ENCODE measurements at places on chromosomes 7 and 10. TPM values are rescaled to one million over a fixed set of nuclear protein-coding genes. Genes with fewer than 3 reads are reported as not detected.

CLRN3 gene
- not detected for total RNA-seq

PPP1R3C gene
- 13.7 TPM for total RNA-seq

DNAJC9 gene
- total RNA-seq: 52.2 TPM

PRLHR gene
- total RNA-seq: not detected

TLX1 gene
- not detected for total RNA-seq

MDFIC gene
- 30.8 TPM for total RNA-seq

CRTAC1 gene
- total RNA-seq: 1.1 TPM

PNLIPRP3 gene
- total RNA-seq: not detected

CDHR3 gene
- total RNA-seq: 4.6 TPM

LMOD2 gene
- not detected for total RNA-seq

BBIP1 gene
- 36.0 TPM for total RNA-seq

ORC5 gene
- 29.0 TPM for total RNA-seq

STEAP4 gene
- not detected for total RNA-seq

AZGP1 gene
- not detected for total RNA-seq

STEAP1B gene
- total RNA-seq: not detected

TET1 gene
- total RNA-seq: 0.52 TPM

NACAD gene
- 0.29 TPM for total RNA-seq

UFSP1 gene
- total RNA-seq: 7.4 TPM

CCL24 gene
- not detected for total RNA-seq

IL6 gene
- 4.6 TPM for total RNA-seq

ASNS gene
- total RNA-seq: 53.7 TPM

C7orf33 gene
- not detected for total RNA-seq

CPA5 gene
- total RNA-seq: not detected

TMEM196 gene
- not detected for total RNA-seq

CYP26A1 gene
- total RNA-seq: 2.7 TPM

NME8 gene
- not detected for total RNA-seq

MEOX2 gene
- total RNA-seq: not detected

TMEM178B gene
- total RNA-seq: 1.1 TPM

WNT8B gene
- total RNA-seq: not detected

IDI2 gene
- total RNA-seq: not detected

NPC1L1 gene
- total RNA-seq: 0.06 TPM

TAS2R5 gene
- 0.50 TPM for total RNA-seq

PCLO gene
- 1.2 TPM for total RNA-seq

ACTR3C gene
- not detected for total RNA-seq

ALOX5 gene
- total RNA-seq: 0.38 TPM

HOXA10 gene
- 7.5 TPM for total RNA-seq

ELN gene
- not detected for total RNA-seq

APBB1IP gene
- 10.0 TPM for total RNA-seq

GHRHR gene
- 0.29 TPM for total RNA-seq

TRIM50 gene
- total RNA-seq: not detected

MBL2 gene
- not detected for total RNA-seq

ZNF655 gene
- 59.1 TPM for total RNA-seq

FAM13C gene
- not detected for total RNA-seq

PDZD7 gene
- total RNA-seq: 0.63 TPM

SSBP1 gene
- 320 TPM for total RNA-seq

CCDC71L gene
- total RNA-seq: 16.9 TPM

OR2A42 gene
- total RNA-seq: not detected

CD36 gene
- 0.06 TPM for total RNA-seq

SMNDC1 gene
- total RNA-seq: 48.8 TPM

Measured in A549 treated with RU486 at 1 μM for 4 hours (cell line).